CD14-positive monocyte (primary cell): ENCODE measurements at places on chromosomes 5 and 9.
A peak's percentile ranks its signal among the peaks of the same experiment; 100 is the strongest.

DNA sequence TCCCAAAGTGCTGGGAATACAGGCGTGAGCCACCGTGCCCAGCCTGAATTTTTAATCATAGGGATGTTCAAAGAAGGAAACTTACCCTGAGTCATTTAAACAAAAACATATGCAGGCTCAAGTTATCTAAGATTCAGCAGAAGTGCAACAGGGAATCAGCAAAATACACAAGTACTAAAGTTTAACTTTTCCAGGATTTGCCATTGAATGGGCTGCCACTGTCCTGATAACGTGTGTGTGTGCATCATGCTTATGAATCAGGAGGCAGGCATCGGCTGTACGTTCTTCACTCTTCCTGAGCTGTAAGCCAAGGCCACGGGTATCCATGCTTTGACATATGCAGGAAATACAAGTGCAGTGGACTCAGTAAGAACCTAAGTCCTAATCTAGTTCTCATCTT, 48.8 kb upstream of the FST start:
- no peak for DNase-seq

- peak; percentile 48 for DNase-seq
These were observed 138.1 kb downstream of the C9orf50 start for GRCh38 chr9:129482521-129483414.

DNA sequence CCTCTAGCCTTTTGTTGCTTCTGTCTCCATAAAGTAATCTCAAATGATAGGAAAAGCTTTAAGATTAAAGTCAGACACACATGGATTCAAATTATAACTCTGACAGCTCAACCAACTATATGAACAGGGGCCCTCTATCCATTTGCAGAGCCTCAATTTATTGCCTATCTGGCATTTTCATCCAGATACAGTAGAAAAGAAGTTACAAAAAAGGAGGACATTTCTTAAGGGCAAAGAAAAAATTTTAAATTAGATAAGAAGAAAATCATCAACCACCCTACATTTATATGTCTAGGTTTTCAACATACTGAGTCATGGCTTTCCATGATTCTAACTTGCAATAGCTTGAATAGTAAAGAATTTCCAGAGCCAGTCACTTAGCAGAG, 567.2 kb downstream of the CAAP1 start:
- no peak for DNase-seq

GRCh38 chr9:80004714-80005113, 432.9 kb downstream of the TLE4 start:
- DNase-seq, result no peak

DNA sequence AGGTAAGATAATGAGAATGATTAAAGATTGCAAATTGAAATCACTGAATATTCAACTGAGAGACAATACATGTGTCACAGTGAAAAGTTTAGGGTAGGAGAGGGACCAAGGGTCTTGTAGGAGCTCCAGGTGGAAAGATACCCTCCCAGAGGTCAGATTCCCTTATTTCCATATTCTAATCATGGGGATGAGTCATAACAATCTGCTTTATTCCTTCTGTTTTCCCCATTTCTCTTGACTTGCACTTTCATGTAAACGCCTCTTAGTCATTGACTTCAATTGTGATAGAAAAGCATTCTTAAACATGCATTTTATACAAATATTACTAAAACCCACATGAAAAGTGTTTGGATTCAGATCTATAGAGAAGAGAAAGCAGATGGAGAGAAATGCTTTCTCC, 81.3 kb upstream of the CTSL start:
- DNase-seq, result no peak

DNA sequence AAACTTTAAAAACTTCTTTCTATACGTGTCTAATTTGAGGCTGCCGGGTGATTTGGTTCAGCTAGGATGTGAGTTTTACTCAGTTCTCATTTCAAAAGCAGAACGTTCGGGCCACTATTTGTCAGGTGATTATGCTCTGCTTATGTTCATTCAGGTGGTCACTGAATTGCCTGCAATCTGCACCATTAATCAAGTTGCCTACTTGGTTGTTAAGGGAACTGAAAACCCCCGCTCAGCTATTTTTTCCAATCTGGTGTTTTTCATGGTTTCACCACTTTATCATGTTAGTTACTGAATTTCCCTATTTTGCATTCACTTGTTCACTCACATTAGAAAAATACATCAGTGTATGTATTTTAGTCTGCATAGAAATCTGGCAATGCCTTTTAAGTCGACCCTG, 523.0 kb downstream of the CSNK1G3 start:
- DNase-seq, result no peak

- no peak for DNase-seq
These were observed 542.9 kb downstream of the EFNA5 start for GRCh38 chr5:107127878-107128277.

- no peak for DNase-seq
These were observed 180.8 kb downstream of the TMEM232 start for GRCh38 chr5:110545716-110546115.

DNA sequence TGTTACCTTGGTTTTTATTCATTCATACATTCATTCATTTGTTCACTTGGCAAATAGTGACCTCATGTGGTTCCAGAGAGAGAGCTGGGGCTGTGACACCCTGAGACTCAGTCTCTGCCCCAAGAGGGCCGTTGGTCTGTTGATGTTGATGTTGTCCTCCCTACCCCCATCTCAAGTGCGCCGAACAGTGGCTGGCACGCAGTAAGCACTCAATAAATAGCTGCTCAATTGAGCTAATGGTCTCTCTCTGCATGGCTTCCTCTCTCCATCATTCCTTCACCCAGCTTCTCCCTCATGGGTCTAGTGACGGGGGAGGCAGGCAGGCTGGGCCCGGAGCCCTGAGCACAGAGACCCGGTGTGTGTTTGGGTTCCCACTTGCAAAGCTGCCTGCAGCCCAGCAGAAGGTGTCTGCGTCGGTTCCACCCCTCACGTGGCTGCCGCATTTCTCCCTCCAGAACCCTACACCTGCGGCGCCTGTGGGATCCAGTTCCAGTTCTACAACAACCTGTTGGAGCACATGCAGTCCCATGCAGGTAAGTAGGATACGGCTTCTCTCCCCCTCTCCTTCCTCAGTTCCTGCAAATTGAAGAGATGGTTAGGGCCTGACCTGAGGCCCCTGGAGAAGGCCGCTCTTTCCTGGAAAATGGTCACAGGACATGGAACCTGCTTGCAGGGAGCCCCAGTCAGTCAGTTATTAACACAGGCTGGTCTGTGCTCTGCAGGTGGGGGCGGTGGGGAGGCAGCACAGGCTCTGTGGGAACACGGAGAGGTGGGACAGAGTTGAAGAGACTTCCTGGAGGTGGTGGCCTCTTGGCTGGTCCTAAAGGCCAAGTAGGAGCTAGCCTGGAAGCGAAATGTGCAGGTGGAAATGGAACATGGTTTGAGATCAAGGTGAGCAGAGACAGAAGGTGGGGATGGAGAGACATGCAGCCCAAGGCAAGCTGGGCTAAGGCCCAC, 42.0 kb downstream of the AMBP start:
- DNase-seq, result no peak

DNA sequence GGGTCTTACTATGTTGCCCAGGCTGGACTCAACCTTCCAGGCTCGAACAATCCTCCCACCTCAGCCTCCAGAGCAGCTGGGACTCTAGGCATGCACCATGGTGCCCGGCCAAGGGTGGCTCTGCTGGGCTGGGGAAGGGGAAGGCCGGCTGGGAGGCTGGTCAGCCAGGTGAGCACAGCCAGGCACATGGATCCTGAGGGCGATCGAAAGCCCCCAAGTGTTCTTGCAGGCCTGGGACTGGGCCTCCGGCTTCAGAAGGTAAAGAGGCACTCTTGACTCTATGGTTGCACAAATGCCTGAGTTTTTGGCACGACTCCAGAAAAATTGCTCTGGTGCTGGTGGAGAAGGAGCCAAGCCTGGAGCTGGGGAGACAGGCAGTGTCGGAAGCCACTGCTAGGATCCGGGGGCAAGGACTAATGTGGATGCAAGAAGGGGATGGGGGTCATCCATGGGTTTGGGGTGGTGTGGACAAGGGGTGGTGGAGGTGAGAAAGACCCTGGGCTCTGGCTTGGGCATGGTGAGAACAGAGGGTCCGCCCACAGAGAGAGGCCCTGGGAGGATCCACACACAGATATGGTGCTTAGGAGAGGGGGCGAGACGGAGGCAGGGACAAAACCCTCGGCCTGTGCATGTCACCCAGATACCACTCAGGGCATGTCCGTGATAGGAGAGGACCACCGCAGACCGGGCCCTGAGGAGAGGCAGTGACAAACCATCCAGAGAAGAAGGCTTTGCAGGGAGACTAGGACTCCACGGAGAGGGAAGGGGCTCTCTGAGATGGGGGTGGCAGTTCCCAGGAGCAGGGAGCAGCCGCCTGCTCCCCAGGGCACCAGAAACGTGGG, 51.1 kb upstream of the COL5A1 start:
- DNase-seq, result no peak

GRCh38 chr9:106670418-106670817, 192.5 kb upstream of the ZNF462 start:
- DNase-seq, result no peak
